ENCODE measurements at places on chromosomes 13 and 19.

DNA sequence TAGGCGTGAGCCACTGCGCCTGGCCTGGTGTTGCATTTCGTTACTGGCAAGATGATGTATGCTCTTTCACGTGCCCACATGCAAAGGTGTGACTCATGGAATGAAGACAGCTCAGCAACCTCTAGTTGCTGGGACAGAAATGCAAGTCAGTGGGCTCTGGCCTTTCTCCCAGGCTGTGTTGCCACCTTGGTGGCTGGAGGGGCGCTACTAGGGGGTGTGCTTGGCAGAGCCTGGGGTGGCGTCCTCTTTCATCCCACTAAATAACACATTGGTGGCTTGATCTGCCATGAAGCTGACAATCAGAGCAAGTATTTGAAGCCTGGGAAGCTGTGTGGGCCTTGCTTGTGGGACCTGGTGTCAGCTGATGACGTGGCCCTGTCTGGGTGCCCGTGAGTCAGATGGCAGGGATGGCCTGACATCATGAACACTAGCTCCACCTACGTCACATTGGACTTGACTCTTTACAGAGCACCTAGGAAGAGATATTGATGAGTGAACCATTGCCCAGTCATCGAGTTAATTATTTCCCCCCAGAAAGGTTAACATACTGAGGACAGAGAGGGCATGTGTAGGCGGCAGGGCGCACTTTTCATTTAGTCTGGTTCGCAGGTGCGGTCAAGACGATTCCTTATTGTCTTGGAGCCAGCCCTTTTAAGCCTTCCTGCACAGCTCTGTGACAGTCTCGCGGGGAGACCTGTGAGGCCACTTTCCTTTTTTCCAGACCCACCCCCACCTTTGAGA, 154.2 kb downstream of the TM9SF2 start:
- DNase-seq = no peak

GRCh38 chr13:43664700-43665191, 122.0 kb downstream of the ENOX1 start:
- DNase-seq = no peak

DNA sequence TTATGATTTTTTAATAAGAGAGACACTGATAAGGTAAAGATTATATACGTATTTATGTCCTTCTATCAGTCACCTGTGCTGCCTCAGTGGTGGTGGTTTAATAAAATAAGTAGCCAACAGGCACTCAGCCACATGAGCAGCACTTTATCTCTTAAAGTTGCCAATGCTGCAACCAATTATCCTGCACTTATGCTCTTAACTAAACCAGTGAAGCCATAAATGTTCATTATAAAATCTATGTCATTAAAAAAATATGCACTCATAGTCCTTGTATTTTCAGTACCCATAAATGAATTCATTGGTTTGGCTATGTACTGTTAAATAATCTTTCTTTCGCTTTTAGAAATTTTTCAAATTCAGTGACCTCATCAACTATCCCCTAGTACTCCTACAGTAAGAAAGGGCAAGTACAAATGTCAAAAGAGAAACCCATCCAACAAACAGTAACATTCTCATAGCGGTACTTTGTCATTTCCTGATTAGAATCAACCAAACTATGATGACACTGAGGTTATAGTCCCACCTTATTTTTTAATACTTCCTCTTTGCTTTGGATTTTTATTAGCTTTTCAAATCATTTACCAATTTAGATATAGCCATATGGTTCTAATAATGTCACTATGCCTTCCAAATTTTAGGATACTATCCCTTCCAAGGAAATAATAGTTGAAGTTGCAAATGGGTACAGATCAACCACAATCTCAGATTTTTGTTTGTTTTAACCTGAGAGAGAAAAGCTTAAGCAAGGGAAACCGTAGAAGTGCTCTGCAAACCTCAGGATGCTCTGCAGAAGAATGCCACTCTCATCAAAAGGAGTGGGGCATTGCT, 190.9 kb downstream of the KLF12 start:
- DNase-seq = no peak

- no peak for DNase-seq
These were observed 165.6 kb downstream of the DLEU7 start for GRCh38 chr13:50677687-50678463.

GRCh38 chr19:547117-547516, 3.3 kb downstream of the GZMM start:
- no peak for DNase-seq

DNA sequence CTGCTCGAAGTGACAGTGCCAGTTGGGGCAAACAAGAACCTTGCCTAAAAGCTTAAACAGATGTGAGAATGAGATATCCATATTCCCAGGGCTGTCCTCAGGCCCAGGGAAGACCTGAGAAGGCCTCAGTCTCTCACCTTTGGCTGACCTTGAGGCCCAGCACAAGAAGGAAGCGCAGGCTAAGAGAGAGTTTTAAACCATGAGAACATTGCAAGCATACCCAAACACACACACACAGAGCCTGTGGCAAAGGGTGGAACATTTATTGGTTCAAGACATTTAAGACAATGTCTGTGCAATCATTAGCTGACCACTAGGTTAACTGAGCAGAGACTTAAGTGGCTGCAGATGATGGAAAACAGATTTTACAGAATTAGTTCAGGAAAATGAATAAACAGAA, 248.2 kb downstream of the NBEA start:
- DNase-seq = no peak

- DNase-seq = no peak
These were observed 796 bp upstream of the LSM14A start for GRCh38 chr19:34171539-34171876.

GRCh38 chr19:3457528-3458228, 22.6 kb downstream of the SMIM24 start:
- DNase-seq = no peak

- no peak for DNase-seq
These were observed 271.2 kb upstream of the HTR2A start for GRCh38 chr13:47168066-47168465.

DNA sequence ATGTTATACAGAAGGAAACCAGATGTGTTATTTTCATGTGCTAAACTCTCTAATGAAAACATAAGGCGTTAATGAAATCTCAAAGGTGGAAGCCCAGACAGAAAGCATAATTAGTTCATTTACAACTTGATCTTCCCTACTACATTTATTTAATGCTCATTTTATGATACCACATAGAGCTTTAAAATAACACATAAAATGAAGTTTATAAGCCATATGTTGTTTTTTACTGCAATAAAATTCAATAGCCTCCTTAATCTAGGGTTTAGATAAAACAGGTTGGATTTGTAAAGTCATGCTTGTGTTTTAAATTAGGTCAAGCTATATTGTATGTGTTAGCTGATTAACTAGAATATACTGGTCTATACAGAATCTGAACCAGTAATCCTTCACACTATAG, 81.2 kb downstream of the TNFRSF19 start:
- no peak for DNase-seq

GRCh38 chr13:74977498-74977897, 504.5 kb downstream of the TBC1D4 start:
- DNase-seq = no peak

- DNase-seq = no peak
These were observed 45.4 kb upstream of the CALM3 start for GRCh38 chr19:46555628-46556280.

GRCh38 chr19:12838886-12839756, 806 bp downstream of the MAST1 start:
- no peak for DNase-seq

- no peak for DNase-seq
These were observed 221.7 kb upstream of the RXFP2 start for GRCh38 chr13:31517599-31517998.

DNA sequence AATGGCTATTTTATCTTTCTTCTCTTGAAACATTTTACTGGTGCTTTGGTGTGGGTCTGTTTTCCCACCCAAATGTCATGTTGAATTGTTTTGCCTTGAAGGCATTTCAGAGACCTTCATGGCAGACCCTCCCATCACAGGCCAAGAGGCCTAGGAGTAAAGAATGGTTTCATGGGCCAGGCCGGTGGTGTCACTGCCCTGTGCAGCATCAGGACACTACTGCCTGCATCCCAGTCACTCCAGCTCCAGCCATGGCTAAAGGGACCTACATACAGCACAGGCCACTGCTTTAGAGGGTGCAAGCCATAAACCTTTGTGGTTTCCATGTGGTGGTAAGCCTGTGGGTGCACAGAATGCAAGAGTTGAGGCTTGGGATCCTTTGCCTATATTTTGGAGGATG, 326.9 kb downstream of the SLITRK5 start:
- no peak for DNase-seq

DNA sequence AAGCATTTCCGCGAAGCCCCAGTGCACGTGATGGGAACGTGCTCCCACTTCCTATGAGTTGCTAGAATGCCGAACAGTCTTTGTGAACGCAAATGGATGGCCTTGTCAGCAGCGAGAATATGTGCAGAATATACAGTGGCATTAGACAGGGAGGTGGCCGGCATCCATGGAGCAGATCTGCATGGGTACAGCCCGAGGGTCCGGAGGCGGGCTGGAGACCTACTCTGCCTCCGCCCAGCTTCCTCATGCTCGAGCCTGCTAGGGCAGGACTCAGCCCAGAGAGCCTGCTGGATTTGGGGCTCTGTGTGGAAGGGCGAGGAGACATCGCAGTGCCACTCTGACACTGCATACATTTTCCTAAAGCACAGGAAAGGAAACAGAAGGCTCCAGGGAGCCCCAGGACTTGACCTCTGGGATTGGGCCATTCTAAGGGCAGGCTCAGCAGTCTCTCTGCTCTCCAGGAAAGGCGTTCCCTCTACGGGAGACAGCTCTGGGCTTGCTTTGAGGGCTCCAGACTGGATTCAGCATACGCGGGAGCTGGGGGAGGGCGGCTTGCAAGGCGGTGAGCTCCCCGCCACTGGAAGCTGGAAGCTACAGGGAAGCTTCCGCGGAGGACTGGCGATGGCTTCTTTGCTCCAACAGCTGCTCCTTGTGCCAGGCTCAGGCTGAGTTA, 55.9 kb upstream of the UQCRFS1 start:
- DNase-seq = no peak

DNA sequence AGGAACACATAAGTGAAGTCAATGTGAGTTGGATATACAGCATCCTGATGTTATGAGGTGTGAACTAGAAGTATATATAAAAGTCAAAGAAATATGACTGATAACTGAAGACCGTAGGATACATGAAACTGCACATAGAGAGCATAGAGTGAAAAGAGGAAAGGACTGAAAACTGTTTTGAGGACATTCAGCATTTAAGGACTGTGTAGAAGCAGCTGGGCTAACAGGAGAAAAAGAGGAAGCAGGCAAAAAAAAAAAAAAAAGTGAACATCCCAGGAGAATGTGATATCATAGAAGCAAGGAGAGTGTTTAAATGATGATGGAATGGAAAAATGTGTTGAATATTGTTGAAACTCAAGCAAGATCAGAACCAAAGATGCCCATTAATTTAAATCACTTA, 363.5 kb downstream of the PCDH20 start:
- DNase-seq = no peak

DNA sequence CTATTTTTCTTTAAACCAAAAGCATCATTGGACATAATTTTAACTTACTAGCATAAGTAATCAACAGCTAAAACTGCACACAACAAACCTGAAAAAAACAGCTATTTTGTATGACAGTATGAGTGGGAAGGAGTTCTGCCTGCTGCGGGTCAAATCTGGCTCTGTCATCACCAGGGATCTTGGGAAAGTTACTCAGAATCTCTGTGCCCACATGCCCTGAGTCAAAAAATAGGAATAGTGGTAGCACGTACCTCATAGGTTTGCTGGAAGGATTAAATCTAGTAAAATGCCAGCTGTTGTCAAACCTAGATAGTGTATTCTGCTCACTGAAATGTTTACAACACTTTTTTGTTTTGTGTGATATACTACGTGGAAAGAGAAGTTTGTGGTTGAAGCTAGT, 1.1 kb downstream of the CLN5 start:
- no peak for DNase-seq

GRCh38 chr13:21150013-21150412, 26.3 kb downstream of the SKA3 start:
- DNase-seq = no peak

- DNase-seq = no peak
These were observed 347.2 kb downstream of the ZNF536 start for GRCh38 chr19:30719189-30719998.

GRCh38 chr13:98848746-98849145, 96.3 kb upstream of the SLC15A1 start:
- no peak for DNase-seq

- no peak for DNase-seq
These were observed 40.4 kb downstream of the CRTC1 start for GRCh38 chr19:18723871-18724377.

DNA sequence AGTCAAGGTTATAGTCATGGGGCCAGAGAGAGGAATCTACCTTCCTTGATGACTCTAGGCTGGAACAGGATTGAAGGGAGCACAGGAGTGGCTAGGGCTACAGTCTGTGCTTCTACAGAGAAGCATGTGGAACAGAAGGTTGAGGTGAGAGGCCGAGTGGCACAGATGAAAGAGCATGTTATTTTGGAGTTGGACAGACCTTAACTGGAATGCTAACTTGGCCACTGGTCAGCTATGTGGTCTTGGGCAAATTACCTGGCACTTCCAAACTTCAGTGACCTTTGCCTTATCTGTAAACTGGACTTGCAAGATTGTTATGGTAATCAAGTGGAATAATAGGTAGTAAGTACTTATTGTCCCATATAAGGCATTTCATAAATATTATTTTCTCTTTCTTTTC, 252.7 kb downstream of the KCNRG start:
- DNase-seq = no peak

GRCh38 chr13:65593298-65593874, 1636.8 kb downstream of the PCDH9 start:
- no peak for DNase-seq

DNA sequence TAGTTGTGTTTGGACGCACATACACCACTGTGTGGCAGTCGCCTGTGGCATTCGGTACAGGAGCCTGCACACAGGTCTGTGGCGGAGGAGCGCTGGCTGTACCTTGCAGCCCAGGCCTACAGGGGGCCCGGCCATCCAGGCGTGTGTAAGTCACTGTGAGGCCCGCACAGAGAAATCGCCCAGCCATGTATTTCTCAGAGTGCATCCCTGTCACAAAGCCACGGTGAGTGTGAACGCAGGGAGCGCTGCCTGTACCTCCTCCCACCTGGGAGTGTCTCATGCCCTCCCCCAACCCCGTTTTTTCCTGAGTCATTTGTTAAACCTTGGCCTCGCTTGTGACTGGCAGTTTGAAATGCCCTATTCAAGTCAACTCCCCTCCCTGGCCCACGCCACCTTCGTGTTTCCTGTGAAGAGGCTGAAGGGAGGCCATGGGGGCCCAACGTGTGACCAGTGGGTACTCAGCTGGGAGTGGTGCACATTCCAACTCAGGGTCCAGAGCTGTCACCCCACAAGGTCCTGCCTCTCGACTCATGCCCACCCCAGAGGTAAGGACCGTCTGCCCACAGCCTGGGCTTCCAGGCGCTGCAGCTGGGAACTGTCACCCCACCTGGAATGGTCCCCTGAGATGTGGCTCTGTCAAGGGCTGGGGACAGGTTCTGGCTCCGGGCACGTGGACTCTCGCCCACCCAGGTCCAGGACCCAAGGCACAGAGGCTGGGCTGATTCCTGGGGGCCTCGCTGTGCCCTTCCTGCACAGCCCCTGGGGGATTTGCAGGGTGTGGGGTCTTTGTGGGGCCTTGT, 11.6 kb upstream of the RASA3 start:
- DNase-seq = no peak

- no peak for DNase-seq
These were observed 49.4 kb downstream of the FAM124A start for GRCh38 chr13:51271528-51272085.

GRCh38 chr19:4684312-4685095, 14.4 kb upstream of the MYDGF start:
- no peak for DNase-seq
